Bone marrow (tissue), 2 donors: ENCODE measurements at places on chromosomes 2 and 18.

GRCh38 chr2:240893363-240893844 is 2.6 kb downstream of the MAB21L4 start:
- no peak for DNase-seq

DNA sequence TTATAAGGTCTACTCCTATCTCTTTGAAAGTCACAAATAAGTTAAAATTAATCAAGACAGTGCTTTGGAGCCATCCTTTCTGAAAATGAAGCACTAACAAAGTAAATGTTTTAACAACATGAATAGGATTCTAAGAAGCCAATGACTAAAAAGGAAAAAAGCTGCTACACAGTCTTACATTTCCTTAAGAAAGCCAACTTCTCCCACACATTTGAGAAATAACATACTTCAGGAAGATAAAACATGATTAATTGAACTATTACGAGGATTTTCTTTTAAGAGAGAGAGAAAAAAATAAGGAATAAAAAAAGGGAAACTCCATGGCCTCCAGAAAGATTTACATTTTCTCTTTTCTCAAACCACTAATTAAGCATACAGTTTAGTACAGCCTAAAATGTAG is 113.1 kb downstream of the GCA start:
- no peak for DNase-seq

- DNase-seq: no peak
These were observed 117.9 kb downstream of the TANC1 start for GRCh38 chr2:159086342-159086741.

DNA sequence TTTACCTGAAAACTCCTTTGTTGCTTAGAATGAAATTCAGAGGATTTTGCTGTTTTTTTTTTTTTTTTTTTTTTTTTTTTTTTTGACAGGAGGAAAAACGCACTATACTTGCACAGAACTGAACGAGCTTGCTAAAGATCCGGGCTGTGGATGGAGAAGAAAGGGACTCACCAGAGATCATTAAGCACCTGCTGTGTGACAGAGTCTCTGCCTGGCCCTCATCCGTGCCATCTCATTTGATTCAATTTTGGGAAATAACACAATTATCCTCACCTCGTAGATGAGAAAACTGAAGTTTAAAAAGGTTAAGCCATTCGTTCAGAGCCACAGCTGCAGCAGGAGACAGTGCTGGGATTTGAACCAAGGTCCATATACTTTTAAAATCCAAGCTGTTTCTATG is 775.4 kb upstream of the ID2 start:
- DNase-seq: no peak

DNA sequence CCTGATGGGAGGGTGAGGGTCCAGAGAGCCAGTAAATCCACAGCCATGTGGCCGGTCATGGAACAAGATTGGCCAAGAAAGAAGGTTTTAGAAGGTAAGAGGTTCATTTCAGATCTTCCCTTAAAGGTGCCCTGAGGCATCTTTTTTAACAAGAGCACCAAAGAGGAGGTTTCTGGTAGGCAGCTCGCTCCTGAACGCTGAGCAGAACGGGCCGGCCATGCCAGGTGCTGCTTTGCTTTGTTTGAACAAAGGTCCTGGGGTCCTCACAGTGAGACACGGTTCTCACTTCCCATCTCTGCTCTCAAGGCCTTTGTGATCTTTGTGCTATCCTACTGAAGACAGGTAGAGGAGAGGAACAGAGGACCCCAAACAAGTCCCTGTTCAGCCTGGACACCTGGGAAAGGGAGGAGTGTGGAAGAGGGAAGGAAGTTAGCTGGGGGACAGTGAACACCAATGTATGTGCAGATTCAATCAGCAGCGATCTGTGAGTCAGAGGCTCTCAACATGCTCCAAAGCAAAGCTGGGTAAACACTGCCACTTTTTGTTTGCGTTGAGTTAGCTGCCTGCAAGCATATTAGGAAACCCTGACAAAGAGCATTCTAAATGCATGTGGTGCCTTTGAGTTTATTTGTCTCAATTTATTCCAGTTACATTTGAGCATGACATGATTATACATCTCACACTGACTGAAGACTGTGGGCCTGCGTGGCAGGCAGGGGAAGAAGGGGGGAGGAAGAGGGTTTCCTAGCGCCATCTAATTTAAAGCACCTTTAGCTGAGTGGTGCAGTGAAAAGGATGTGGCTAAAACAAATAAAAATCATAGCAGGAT is 102.4 kb downstream of the ASB1 start:
- no peak for DNase-seq

- DNase-seq: no peak
These were observed 12.8 kb downstream of the TFPI start for GRCh38 chr2:187541086-187542085.

GRCh38 chr2:45844796-45845457 is 193.5 kb downstream of the PRKCE start:
- DNase-seq: no peak

GRCh38 chr2:179619947-179620467 is 241.4 kb downstream of the ZNF385B start:
- DNase-seq: no peak

GRCh38 chr2:173997753-173998152 is 32.6 kb upstream of the SP3 start:
- no peak for DNase-seq

DNA sequence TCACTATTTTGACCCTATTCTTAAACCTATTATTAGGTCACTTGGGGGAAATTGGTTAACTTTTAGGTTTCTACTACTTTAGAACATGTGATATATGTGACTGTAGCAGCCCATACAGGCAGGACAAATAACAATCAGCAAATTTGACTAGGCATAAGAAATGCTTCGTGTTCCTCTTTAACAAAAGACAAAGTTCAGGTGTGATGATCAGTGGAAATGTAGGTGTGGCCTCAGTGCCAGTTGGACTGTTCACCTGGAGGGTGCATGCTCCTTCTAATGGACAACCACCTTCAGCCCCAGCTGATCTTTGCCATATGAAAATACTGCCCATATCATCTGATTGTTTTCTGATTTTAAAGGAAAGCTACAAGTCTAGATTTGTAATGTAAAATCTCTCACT is 6.4 kb downstream of the PDK1 start:
- DNase-seq: no peak

- no peak for DNase-seq
These were observed 93.7 kb upstream of the MCFD2 start for GRCh38 chr2:47009253-47009767.

- DNase-seq: no peak
These were observed 126.3 kb upstream of the OSR1 start for GRCh38 chr2:19484736-19485135.

DNA sequence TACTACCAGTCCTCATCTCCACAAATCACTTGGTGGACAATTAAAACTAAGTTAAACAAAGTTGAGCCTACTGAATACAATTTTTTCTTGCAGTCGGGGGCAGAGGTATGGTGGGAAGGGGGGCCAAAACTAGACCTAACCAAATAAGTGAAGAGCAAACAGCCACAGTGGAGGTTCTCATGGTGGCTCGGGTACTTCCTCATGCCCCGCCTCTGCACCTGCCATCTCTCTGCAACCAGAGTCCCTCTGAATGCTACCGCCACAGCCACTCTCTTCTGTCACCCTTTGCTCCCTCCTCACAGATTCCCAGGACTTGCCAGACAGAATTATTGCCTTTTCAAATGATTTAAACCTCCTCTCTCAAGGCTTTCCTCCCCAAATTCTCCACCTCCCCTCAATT is 204.2 kb downstream of the TMEM247 start:
- no peak for DNase-seq

- DNase-seq: no peak
These were observed 2.9 kb upstream of the ARPC2 start for GRCh38 chr2:218214116-218214515.

- no peak for DNase-seq
These were observed 90.3 kb upstream of the BCL2L11 start for GRCh38 chr2:111030260-111030891.

DNA sequence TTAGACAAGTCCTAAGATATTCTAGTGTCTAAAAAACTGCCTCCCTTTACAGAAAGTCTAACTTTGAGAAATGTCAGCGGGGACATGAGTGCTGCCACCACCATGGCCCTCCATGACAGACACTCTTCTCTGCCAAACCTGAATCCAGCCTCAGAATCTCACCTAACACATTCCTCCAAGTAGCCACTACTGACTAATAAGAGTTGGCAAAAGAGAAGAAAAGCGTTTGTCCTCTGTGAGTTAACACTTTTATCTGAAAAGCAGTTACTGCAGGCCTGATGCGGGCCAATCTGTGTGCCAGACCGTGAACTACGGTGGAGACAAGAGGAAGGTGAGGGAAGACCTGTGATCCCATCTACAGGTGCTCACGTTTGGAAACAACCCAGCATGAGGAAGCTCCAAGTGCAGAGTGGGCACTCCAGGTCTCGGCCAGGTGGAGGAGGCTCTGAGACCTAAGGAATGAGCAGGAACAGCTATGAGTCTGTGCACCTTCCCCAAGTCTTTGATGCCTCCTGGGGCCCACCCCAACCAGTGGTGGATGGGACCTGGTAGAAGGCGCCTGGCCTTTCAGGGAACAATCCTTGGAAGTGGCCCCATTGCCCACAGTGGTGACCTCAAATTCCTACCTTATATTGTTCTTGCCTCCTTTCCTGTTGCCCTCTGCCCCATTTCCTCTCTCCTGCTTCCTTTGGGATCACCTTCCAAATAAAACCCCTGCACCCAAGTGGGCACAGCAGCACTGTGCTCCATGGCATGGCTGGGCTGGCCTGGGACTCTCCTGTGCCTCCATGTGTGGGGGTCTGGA is 91.6 kb downstream of the BIN1 start:
- DNase-seq: no peak

GRCh38 chr2:185738679-185739472 is at the start of gene FSIP2:
Gene FSIP2 (plus strand): TSS chr2:185738804. CDS start chr2:185738895, 91 bp downstream.
- no peak for DNase-seq

DNA sequence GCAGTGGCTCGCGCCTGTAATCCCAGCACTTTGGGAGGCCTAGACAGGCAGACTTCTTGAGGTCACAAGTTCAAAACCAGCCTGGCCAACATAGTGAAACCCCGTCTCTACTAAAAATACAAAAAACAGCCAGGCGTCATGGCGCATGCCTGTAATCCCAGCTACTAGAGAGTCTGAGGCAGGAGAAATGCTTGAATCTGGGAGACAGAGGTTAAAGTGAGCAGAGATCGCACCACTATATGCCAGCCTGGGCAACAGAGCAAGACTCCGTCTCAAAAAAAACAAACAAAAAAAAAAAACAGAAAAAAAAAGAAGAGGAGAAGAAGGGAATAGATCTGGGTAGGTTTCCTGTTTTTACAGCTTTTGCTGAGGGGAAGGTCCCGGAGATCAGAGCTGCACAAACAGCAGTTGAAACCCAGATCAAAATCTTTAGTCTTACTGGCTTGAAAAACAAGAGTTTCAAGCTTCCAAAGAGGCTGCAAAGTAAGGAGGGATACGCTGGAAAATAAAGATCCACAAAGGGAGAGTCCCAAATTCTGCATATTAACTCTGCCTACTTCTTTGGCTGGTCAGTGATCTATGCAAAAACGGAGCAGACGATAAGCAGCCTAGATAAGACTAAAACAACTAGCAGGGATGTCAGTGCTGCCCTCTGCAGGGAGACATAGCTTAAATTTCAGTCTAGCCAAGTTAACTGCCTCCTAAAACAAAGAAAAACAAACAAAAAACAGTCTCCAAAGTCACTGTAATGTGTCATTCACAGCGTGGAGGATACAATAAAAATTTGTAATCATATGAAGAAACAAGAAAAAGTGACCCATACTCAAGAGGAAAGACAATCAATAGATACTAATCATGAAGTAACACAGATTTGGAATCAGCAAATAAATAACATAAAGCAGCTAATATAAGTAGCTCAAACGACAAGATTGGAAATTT is 74.1 kb downstream of the TLK1 start:
- DNase-seq: no peak

DNA sequence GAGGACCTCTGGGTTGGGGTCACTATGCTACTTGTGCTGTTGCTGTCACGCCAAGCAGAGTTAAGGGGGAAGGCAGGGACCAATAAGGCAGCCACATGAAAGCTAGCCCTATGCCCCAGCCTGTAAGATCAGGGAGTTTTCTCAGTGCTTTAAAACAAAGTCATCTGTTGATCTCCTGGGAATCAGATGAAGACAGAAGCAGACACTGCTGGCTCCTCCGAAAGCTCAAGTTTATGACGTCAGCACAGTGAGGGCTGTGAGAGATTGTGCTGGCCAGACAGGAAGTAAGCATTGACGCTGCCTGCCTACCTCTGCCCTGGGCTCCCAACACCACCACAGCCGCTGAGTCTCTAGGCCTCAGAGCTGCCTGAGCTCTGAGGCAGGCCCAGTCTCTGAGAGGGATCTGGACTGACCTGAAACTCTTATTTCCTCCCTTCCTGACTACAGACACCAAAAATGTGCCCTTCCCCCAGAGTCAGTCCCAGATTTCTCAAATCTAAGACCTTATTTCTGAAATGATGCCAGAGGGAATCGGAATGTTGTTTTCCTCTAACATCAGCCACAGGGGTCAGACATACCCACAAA is 118.1 kb upstream of the EPAS1 start:
- DNase-seq: no peak

DNA sequence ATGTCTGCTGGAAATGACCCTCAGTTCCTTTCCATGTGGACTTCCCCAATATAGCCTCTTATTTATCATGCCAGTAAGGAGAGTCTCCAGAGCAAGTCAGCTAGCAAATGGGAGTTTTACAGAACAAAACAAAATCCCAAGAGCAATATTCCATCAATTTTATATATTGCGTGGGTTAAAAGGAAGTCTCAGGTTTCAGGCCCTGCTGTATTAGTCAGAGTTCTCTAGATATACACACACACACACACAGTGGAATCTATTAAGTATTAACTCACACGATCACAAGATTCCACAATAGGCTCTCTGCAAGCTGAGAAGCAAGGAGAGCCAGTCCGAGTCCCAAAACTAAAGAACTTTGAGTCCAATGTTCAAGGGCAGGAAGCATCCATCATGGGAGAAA is 102.8 kb upstream of the MAP2 start:
- DNase-seq: no peak

DNA sequence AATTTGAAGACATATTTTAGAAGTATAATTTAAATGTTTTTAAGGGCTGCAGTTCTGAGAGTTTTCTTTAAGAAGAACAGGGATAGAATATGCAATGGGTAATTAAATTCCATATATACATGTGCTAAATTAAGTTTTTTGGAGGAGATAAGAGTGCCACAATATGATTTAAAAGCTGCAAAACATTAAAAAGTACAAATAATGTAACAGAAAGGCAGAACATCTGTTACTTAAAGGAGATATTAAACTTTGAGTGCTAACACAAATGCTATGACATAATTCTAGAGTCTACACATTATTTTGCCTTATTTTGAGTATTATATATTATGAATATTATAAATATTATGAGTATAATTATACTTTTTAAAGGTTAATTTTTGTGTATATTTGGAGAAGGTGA is 102.4 kb downstream of the PARD3B start:
- no peak for DNase-seq
